Activated CD8-positive, alpha-beta memory T cell treated with anti-CD3 and anti-CD28 coated beads, Interleukin-2, amount 50 U/mL, for 4 hours (primary cell): ENCODE measurements at places on chromosomes 6 and 20.

DNA sequence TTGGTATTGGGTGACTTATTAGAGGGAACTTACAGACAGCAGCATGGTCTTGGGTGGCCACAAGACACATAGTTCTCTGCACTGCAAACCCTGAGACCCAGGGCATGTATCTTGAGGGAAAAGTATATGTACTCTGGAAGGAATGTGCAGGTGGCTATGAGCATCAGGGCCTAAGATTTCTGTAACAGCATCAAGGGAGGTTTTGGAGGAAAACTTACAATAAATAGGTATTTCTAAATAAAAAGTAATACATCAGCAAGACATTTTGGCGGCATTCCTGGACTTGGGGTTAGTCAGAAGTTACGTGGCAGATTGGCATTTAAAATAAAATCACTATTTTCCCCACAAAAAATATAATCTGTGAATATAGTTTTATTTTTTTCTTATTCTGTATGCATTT is 8.0 kb upstream of the STX7 start:
- DNase-seq = no peak

DNA sequence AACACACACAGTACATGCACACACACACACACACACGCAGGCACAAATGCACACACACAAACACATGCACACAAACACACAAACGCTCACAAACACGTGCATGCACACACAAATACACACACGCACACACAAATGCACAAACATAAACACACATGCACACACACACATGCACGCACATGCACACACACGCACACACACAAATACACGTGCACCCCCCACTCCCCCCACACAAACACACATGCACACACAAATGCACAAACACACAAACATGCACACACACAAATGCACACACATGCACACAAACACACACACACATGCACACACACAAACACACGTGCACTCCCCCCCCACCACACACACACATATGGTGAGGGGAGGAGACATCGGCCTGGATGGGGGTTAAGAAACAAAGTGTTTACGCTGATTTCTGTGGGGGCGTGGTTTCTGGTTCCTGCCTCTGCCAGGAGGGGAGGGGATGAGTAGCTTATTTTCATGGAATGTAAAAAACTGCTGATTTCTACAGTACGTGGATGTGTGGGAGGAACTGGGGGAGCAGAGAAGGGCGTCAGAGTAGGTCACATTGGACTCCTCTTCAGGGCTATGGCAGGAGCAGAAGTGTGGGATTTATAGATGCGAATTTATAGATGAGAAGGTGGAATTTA is 607.2 kb downstream of the QKI start:
- DNase-seq = no peak

DNA sequence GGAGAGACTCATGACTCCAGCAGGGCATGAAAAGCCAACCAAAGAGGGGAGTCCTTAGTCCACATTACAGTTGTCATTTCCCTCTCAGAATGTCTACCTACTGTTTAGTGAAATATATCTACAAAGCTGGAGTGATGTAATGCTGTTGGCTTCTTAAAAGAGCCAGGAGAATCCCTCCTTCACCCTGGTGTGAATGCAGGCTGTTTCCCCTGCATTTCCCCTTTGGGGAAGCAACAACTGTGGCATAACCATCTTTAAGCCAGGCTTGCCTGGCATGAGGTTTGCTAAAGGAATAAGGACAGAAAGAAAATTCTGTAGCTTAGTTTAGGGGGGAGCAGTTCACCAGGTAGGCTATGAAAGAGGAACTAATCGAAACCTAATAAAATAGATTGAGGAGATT is 129.5 kb downstream of the CRYBG1 start:
- DNase-seq = no peak

GRCh38 chr6:21102624-21103023 is 490.9 kb upstream of the SOX4 start:
- no peak for DNase-seq

DNA sequence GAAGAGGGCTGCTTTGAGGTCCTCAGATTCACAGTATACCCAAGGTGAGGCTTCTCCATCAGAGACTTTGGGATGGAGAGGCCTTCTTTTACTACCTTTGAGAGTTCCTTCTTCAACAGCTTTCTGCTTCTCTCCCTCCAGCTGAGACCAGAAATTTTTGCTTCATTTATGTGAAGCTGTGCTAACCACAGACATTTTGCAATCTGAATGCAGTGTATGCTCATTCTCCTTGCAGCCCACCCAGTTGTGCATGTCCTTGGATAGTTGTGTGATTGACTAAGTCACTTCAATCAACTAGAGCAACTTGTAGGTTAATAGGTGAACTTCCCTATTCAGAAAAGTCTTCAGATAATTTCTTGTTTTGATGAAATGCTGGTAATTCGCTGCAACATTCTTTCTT is 20.1 kb downstream of the DCBLD1 start:
- DNase-seq = no peak

GRCh38 chr6:43016943-43017334 is 2.9 kb downstream of the KLHDC3 start:
- DNase-seq = no peak

GRCh38 chr20:43824309-43825050 is 90.2 kb upstream of the TOX2 start:
- DNase-seq = no peak

DNA sequence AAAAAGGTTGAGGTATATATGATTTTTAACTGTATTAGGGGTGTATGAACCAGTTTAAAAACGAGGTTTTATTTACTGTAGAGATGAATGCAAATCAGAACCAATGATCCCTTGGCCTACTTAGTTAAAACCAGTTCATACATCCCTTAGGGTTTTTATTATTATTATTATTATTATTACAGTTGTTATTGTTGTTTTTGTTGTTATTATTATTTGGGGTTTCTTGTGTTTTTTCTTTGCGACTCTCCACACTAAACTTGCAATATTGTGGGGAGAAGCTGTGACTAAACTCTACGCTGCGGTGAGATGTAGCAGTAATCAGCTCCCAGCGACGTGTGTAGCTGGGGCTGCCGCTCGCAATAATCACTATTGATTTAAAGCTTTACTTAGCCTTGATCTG is 62.2 kb downstream of the SSR1 start:
- no peak for DNase-seq

- DNase-seq = no peak
Measured at GRCh38 chr6:161684731-161685475, 411.0 kb upstream of the AGPAT4 start.

GRCh38 chr6:133978896-133979240 is 25.8 kb downstream of the TBPL1 start:
- DNase-seq = no peak

DNA sequence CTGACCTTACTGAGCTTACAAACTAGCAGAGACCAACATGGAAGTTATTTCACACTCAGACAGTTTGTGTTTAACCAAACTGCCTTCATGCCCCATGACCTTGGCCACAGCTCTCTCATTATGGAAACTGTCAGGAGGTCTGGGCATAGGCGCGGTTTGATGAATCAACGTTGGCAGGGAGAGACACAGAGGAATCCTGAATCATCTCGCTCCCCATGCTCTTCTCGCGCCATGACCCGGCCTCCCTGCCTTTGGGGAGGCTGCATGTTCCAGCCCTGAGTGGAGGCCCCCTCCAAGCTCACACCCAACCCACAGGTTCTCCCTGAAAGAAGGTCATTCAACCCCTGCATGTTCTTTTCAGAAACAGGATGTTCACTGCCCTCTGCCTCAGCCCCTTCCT is 15.9 kb upstream of the GDAP1L1 start:
- no peak for DNase-seq

- no peak for DNase-seq
Measured at GRCh38 chr6:57089265-57089664, 723 bp upstream of the ZNF451 start.

DNA sequence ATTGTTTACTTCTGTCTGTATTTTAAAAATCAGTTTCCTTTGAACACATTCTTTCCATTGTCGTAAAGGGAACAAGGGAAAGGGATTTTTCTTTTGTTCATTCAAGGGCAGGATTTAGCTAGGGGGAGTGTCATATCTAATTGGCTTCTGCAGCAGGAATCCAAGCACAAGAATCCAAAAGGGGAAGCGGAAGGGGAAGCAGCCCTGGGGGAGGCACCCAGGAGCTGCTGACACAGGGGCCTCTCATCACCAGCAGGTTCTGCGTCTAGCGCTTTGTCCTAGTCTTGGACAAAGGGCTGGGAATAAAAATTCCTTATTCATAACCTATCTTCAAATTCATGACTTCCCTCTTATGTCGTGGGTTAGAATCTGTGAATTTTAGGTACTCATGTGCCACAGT is 13.7 kb downstream of the RIPK1 start:
- DNase-seq = no peak

GRCh38 chr20:49507741-49508434 is 25.4 kb upstream of the KCNB1 start:
- no peak for DNase-seq

- no peak for DNase-seq
Measured at GRCh38 chr6:3001773-3002293, 2.1 kb downstream of the NQO2 start.

GRCh38 chr6:23246896-23247295 is 677.5 kb downstream of the HDGFL1 start:
- no peak for DNase-seq

DNA sequence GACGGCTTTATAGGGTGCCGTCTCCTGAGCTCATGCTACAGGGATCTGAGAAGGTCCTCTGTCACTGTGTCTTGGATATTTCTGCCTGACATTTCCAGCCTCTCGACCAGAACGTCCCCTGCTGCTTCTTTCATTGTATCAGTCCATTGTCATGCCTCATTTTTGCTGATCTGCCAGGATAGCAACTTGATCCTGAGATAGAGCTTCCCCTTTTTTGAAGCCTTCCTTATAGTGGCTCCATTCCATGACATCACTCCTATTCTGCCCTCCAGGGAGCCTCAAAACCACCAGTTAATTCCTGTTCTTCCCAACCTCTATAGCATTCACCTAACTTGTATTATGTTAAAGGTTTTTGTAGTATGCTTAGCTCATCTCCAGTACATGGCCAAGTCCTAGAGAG is 431.8 kb upstream of the NOX3 start:
- no peak for DNase-seq

DNA sequence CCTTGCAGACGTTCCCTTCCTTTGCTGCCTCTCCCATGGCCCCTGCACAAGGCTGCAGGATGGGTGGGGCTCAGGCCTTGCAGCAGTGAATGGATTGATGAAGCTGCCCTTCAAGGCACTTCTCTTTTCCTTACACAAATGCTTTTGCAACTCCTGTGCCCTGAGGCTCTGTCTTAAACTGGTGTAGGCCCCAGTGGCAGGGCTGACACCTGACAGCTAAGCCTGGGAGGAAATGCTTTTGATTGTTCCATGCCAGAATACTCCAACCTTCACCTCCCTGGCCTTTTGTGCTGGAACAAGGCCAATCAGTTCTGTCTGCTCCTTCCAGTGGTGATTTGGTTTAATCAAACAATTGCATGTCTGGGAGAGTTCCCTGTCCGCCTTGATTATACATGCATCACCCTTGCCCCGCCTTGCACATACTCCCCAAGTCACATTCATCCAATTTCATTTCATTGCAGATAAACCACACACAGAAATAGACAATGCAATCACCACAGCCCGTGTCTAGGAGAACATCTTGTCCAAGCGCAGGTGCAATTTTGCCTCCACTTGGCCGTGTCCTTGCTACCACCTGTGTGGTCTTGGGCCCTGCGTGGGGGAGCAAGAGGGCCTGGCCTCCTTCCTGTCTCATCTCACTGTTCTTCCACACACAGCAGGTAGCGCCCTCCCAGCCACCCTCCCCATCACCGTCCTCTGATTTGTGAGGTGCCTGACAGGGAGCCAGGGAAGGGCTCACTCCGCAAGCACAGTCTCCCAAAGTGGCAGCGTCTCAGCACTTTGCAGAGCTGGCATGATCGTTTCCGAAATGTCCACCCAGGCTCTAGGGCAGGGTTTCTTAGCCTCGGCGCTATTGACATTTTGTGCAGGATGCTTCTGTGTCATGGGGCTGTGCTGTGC is 120.4 kb downstream of the CDH26 start:
- DNase-seq = no peak

GRCh38 chr6:110517034-110517433 is 40.6 kb upstream of the SLC22A16 start:
- no peak for DNase-seq

- DNase-seq = no peak
Measured at GRCh38 chr6:49868951-49869529, 2.7 kb upstream of the CRISP1 start.

DNA sequence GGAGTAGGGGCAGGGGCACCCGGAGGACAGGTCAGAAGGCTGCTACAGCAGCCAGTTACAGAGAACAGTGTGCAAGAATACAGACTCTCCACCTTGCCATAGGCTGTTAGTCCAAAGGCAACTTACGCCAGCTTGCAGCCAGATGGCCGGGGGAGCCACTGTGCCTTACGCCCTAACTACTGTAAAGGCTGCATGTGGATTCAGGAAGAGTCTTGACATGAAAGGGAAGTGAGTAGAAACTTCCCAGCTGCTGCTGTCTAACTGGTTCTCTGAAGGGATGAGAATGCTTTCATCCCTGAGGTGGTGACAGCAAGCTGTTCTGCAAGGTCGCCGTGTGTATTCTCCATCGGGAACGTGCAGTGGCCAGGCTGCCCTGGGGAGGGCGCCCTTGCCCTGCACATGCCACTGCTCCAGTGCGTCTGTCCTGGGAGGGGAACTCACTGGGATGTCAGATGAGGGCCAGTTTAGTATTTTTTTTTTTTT is 46.1 kb downstream of the LYRM4 start:
- no peak for DNase-seq

DNA sequence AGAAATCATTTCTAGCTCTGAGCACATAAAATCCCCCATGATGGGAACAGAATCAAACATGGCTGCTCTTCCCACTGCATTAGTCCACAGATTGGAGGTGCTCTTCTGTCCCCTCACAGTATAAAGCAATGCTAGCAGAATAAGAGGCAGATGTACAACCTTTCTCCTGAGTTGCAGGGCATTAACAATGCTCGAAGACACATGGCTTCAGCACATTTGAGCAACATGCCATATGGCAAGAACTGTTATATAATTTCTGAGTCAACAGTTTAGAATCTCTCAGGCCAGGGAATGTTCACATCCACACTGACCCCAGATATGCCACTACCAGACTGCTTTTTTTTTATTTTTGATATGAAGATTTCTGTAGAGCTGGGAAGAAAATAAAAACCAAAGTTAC is 119.6 kb downstream of the KIF13A start:
- no peak for DNase-seq

- DNase-seq = no peak
Measured at GRCh38 chr6:45864651-45865050, 151.0 kb downstream of the CLIC5 start.

GRCh38 chr6:19297880-19298279 is 539.3 kb upstream of the ID4 start:
- no peak for DNase-seq

DNA sequence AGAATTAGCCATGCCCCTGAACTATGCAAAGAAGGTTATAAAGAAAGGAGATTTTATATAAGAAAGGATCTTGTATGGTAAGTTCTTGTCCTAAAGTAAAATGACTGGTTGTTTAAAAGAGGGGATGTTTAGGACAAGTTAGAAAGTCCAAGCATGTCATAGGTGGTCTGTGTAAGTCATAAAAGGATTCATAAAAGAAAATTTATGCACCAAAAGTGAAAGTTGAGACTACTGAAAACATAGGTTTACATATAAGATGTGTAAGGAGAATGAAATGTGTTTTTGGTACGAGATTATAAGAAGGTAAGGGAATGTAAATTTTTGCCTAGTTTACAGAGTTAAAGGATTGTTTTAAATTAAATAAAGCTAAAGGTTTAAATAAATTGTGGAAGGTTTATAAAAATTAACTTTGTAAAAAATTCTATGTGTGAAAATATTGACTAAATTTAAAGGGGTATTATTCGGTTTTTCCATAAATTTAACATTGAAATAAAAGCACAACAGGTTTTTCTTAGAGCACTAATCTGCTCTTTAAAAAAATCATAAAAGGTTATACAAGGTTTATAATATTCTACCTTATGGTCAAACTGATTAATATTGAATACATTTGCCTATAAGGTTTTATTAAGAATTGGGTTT is 93.6 kb upstream of the UST start:
- no peak for DNase-seq
